ENCODE measurements at places on chromosomes 1 and 21.

DNA sequence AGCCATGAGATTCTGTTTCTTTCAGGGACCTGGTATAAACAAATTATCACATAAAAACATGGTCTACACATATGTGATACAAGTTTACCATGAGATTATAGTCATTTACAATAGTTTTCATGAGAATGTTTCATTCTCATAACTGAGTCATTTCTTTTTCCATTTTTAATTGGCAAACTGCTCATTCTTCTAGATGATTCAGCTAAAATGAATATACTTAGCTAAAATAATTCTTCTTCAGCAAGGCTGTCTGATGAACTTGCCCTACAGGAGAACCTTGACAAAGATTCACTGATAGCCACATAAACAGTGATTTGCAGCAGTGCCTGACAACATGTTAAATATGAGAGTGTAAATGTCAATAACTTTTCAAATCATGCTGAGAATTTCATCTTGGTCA lies 253.2 kb downstream of the FMN2 start:
- no peak for DNase-seq

- peak; percentile 17 for DNase-seq
Observed at GRCh38 chr1:34924759-34925555, 4.5 kb downstream of the DLGAP3 start.

GRCh38 chr1:233269656-233270055 lies 25.9 kb downstream of the PCNX2 start:
- no peak for DNase-seq

GRCh38 chr21:19853709-19854575 lies 1144.3 kb upstream of the NCAM2 start:
- no peak for DNase-seq

DNA sequence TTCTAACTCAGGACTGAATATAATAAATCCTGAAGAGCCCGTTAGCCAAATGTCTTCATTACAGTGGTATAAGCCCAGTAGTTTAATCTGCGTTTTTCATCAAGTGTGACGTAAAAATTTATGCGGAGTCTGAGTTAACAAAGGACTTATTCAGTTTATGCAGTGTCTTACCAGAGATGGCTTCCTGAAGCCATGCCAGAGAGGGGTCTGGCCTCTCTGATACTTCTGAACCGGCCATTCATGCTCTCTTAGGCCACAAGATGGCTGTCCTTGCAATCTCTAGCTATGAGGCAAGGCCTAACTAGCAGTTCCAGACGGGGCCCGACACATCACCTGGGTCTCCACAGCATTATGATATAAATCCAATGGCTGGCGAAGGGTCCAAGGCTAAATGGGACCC lies 101.4 kb downstream of the TEX35 start:
- DNase-seq = no peak

GRCh38 chr1:209190591-209191261 lies 392.8 kb upstream of the CAMK1G start:
- peak; percentile 9 for DNase-seq

DNA sequence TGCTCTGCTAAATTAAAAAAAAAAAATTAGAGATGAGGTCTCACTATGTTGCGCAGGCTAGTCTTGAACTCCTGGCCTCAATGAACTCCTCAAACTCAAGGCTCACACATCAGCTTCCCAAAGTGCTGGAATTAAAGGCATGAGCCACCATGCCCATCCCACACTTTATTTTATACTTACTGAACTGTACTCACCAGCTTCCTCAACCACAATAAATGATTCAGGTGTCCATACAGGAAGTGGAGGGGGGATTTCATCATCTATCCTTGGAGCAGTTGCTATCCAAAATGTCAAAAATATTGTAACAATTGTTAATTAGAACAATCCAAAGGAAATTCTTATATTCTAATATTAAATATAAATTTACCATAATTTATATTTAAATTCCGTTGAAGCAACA lies 22.4 kb upstream of the RSBN1 start:
- no peak for DNase-seq

- DNase-seq = no peak
Observed at GRCh38 chr1:78601068-78601467, 19.2 kb upstream of the IFI44L start.

- no peak for DNase-seq
Observed at GRCh38 chr1:10196976-10197375, 13.4 kb upstream of the KIF1B start.

GRCh38 chr1:186426118-186426517 lies 34.8 kb downstream of the PDC start:
- DNase-seq = no peak

- DNase-seq = no peak
Observed at GRCh38 chr1:234848972-234849649, 239.1 kb upstream of the IRF2BP2 start.

GRCh38 chr21:42300045-42300583 lies 15.1 kb downstream of the TFF3 start:
- DNase-seq = no peak

GRCh38 chr1:114152089-114152507 lies 1.6 kb downstream of the SYT6 start:
- no peak for DNase-seq

DNA sequence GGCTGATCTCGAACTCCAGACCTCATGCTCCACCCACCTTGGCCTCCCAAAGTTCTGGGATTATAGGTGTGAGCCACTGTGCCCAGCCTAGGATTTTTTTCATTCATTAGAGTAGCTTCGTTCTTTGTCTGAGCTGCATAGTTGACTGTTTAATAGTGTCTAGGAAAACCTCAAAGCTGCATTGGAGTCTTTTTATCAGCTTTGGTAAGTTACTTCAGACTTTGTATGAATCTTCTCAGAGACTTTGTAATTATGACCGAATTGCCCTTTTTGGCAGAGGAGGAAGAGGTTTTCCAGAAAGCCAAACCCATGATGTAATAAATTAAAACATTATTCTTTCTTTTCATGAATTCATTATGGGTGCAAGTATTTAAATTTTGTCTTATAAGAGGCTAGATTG lies 5.1 kb downstream of the DNAJB4 start:
- no peak for DNase-seq

- DNase-seq = no peak
Observed at GRCh38 chr1:54835970-54836369, 34.8 kb upstream of the TTC22 start.

DNA sequence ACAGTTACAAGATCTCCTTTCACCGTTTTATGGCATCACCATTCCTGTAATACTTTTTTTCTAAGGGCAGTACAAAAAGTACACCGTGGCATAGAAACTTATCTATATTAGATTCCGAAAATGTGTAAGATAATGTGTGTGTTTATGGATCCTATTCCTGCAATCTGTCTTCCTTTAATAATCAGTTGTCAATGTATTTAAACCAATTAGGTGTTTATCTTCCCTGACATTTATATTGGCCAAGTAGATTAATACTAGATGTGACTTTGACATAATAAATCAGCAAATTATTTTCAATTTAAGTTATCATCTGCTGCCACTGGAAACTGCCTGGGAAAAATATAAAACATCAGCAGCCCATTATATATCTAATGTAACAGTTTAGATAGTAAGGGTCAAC lies 770.3 kb upstream of the ADGRL2 start:
- no peak for DNase-seq

DNA sequence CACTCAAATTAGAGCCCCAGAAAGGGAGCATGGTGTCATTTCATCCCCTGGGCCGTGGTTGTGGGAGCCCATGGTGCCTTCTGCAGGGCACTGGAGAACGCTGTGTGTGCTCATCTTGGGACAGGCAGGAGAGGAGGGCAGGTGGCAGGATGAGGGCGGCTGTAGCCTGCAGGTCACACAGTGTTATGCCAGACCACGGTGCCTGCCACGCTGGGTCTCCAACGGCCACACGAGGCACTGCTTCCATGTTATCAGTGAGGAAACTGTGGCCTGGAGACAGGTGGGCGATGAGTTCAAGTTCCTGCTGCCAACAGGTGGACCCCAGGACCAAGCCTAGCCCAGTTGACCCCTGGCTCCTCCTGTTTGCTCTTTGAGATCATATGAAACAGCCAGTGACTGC lies 21.0 kb downstream of the ABCG1 start:
- DNase-seq = no peak

DNA sequence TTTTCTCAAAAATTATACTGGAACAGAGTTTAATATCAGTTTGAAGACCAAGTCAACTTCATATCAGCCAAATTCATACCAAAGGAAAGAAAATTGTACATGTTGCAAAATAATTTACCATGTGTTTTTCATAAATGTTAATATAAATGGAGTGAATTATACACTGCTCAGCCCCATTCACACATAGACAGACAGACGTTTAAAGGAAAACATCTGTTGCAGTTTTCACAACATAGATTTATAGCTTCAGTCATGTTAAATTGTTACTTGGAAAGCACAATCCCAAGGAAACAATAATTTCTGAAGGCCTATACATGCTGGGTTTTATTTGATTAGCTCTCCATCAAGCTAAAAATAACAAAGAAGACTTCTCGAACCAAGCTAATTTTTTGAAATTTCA lies 27.8 kb upstream of the HYI start:
- peak; percentile 47 for DNase-seq

DNA sequence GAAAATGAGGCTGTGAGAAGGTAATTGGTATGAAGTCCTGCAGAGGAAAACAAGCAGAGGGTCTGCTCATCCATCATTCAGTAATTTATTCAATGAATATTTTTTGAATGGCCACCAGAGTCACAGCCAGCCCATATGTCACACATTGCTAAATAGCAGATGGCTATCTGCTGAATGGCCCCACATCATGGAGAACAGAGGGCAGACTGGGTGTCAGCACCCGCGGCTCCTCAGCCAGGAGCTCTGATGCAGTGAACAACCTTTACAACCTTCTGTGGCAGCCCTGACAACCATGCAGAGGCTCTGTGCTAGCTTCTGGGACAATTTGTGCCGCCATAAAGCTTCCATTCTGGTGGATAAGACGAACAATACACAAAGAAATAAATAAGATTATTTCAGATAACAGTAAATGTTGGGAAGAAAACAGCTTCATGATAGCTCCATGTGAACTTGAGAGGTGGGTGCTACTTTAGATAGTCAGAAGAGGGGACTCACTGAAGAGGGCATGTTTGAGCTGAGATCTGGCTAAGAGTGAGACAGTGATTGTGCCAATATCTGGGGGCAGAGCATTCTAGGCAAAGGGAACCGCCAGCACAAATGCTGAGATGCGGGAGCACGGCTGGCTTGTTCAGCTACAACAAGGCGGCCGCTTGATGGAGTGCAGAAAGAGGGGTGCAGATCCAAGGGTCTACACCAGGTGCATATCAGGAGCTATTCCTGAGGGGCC lies 2.8 kb upstream of the C1orf210 start:
- DNase-seq = no peak

Measured in fibroblast of skin of left biceps (primary cell).